ENCODE measurements at places on chromosomes 12 and 14.

DNA sequence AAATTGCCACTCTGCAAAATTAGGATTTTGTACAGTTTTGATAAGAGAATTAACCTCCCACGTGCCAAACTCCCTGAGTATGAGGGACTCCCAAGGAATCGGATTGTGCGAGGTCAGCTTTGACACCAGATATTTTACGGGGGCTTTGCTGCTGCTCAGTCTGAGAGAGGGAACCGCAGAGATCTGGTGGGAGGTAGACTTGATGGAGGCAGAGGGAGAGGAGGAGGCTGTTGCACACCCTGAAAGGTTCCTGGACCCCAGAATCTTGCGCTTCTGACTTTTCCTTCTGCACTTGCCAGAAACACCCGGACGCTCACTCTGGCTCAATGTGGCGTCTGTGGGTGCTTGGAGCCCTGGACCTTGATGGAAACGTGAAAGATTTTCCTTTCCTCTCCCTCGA, 83.9 kb downstream of the PAPOLA start:
- H3K36me3 ChIP-seq: no peaks in the 10 kb centered on the region
- no peaks in the 10 kb centered on the region for H3K27me3 ChIP-seq
- H3K27ac ChIP-seq: no peak overlapping the region
- DNase-seq: no peak
- no peak overlapping the region for H3K4me3 ChIP-seq
- H3K4me1 ChIP-seq: no peaks in the 10 kb centered on the region

DNA sequence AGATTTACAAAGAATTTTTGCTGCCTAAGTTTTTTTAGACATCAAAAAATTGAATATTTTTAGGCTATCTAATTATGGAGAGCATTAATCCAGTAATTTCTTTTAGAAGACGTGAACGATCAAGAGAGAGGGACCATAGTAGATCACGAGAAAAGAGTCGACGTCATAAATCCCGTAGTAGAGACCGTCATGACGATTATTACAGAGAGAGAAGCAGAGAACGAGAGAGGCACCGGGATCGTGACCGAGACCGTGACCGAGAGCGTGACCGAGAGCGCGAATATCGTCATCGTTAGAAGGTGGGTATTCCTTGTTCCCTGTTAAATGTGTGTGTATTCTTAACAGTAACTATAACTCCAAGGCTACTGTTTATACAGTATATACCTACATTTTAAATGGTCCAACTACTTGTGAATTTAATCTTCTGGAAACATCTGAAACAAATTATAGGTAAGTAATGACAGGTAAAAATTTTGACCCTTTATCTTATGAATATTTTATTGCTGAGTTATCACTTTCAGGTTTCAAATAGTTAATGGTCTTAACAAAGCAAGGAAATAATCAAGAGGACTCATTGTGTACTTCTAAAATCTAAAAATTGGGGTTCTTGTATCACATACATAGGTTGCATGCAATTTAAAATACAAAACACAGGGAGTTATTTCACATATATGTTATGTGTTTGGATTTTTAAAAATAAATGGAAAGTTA, 23.1 kb downstream of the CPSF6 start:
- H3K4me3 ChIP-seq: no peak overlapping the region
- H3K4me1 ChIP-seq: no peaks in the 10 kb centered on the region
- no peaks in the 10 kb centered on the region for H3K27me3 ChIP-seq
- no peak for DNase-seq
- no peak overlapping the region for H3K27ac ChIP-seq
- H3K36me3 ChIP-seq: peaks cover 92% of the 10 kb centered on the region

DNA sequence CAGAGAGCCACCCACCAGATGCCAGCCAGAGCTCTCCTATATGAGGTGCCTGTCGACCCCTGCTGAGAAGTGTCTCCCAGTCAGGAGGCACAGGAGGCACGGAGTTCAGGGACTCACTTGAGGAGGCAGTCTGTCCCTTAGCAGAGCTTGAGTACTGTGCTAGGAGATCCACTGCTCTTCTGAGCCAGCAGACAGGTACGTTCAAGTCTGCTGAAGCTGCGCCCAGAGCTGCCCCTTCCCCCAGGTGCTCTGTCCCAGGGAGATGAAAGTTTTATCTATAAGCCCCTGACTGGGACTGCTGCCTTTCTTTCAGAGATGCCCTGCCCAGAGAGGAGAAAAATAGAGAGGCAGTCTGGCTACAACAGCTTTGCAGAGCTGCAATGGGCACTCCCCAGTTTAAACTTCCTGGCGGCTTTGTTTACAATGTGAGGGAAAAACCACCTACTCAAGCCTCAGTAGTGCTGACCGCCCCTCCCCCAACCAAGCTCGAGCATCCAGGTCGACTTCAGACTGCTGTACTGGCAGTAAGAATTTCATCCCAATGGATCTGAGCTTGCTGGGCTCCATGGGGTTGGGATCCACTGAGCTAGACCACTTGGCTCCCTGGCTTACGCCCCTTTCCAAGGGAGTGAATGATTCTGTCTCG, 146.7 kb upstream of the USP15 start:
- no peak overlapping the region for H3K27ac ChIP-seq
- no peaks in the 10 kb centered on the region for H3K4me1 ChIP-seq
- no peak for DNase-seq
- H3K36me3 ChIP-seq: no peaks in the 10 kb centered on the region
- H3K27me3 ChIP-seq: no peaks in the 10 kb centered on the region
- H3K4me3 ChIP-seq: no peak overlapping the region

DNA sequence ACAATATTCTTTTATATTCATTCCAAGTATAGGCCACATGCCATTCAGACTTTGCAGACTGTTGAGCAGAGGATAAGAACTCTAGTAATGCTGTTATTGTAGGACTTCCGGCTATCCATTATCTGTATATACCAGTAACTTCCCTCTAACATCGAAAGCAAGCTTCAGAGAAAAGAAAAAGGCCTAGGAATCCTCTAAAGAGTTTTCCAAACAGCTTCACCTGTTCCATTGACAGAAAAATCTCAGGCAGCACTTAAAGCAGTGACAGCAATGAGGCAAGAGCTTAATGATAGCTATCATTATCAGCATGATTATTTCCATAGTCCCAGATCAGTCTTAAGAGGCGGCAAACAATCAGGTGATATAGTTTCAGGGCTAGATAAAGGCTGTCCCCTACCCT, 1.8 kb downstream of the CPNE8 start:
- no peaks in the 10 kb centered on the region for H3K36me3 ChIP-seq
- no peak overlapping the region for H3K27ac ChIP-seq
- no peaks in the 10 kb centered on the region for H3K4me1 ChIP-seq
- H3K27me3 ChIP-seq: no peaks in the 10 kb centered on the region

- peak overlapping the region; percentile 94 for H3K4me3 ChIP-seq
- H3K27ac ChIP-seq: peak overlapping the region; percentile 99
- DNase-seq: peak; percentile 57
- peaks cover 38% of the 10 kb centered on the region for H3K4me1 ChIP-seq
- no peaks in the 10 kb centered on the region for H3K27me3 ChIP-seq
- H3K36me3 ChIP-seq: peaks cover 24% of the 10 kb centered on the region
Measured at GRCh38 chr12:45725631-45726602, 3.6 kb upstream of the ARID2 start.

DNA sequence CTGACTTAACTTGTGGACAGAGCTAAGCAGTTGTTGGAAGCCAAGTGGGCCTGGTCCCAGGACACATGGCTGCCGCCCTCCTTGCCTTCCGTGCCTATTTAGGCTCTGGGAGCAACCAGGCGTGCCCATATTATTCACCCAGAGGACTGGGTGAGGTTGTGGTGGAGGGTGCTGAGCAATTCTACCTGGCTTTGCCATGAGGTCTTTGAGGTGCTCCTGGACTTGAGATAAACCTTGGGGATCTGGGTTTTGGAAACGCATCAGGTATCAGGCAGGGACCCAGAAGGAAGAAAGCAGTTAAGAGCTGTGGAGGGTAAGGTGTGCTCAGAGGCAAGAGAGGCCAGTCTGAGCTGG, 60.1 kb downstream of the EMP1 start:
- no peak for DNase-seq
- no peak overlapping the region for H3K4me3 ChIP-seq
- peaks cover 9% of the 10 kb centered on the region for H3K4me1 ChIP-seq
- H3K27me3 ChIP-seq: no peaks in the 10 kb centered on the region
- no peak overlapping the region for H3K27ac ChIP-seq

DNA sequence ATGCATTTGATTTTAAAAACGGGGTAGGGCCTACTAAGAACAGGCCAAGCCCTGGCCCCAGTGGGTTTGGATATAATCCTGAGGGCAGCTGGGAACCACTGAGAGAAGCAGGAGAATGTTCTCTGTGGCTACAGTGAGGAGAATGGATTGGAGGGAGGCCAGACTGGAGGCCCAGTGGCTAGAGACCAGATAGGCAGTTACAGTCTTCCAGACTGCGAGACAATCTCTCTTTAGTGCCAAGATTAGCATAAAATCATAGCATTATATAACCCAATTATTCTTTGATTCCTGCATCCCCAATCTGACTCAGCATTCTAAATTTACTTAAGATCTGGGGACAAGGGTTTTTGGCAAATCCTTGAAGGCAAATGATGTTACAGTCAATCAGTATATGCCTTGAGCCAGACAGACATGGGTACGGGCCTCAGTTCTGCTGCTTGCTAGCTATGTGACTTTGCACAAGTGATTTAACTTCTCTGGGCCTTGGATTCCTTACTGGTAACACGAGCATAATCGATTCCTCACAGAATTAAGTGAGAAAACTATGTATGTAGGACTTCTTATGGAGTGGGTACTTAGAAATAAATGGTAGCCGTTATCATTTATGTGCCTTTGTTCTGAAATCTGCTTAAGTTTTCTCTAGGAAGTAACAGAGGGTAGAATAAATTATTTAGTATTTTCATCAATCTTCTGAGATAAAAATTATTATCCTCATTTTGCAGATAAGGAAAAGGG, 18.3 kb downstream of the NINJ2 start:
- H3K27ac ChIP-seq: no peak overlapping the region
- H3K4me3 ChIP-seq: no peak overlapping the region
- H3K27me3 ChIP-seq: no peaks in the 10 kb centered on the region
- H3K36me3 ChIP-seq: no peaks in the 10 kb centered on the region

GRCh38 chr12:27673101-27673718, 23.0 kb upstream of the REP15 start:
- DNase-seq: no peak
- H3K27me3 ChIP-seq: peaks cover 4% of the 10 kb centered on the region
- H3K36me3 ChIP-seq: no peaks in the 10 kb centered on the region
- no peak overlapping the region for H3K4me3 ChIP-seq
- no peak overlapping the region for H3K27ac ChIP-seq

- DNase-seq: peak; percentile 72
- no peaks in the 10 kb centered on the region for H3K27me3 ChIP-seq
- H3K27ac ChIP-seq: peak overlapping the region; percentile 84
- H3K4me3 ChIP-seq: peak overlapping the region; percentile 39
Measured at GRCh38 chr12:46373301-46374296, 1.0 kb upstream of the SLC38A2 start.

Measured in DND-41 (cell line).